ENCODE measurements at places on chromosomes 1 and 21. TPM values are rescaled to one million over a fixed set of nuclear protein-coding genes. Genes with fewer than 3 reads are reported as not detected.

The MRPL37 gene
- 50.9 TPM for total RNA-seq

DNA sequence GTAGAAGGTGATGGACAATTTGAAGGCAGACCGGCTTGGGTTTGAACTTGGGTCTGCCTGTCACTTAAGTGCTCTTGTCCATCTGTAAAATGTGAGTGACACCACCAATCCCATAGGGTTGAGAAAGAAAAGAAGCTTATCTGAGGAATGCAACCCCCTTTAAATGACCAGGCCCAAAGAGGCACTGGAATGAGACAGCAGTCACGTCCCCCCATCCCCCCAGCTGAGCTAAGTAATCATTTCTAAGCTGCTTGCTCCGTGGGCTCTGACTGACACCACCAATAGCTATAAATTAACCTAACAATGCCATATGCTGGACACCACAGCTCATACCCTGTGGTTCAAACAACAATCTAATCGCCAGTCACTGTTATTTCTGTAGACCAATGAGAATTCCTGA lies 15.1 kb downstream of the LCA5L start:
- no peaks in the 10 kb centered on the region for H3K36me3 ChIP-seq
- H3K4me1 ChIP-seq: peaks cover 8% of the 10 kb centered on the region
- no peak overlapping the region for H3K27ac ChIP-seq
- peaks cover 3% of the 10 kb centered on the region for H3K27me3 ChIP-seq
- no peak overlapping the region for H3K4me3 ChIP-seq

The IPP gene
- 20.3 TPM for total RNA-seq

The AMY1A gene
- not detected for total RNA-seq

- H3K36me3 ChIP-seq: no peaks in the 10 kb centered on the region
- no peak overlapping the region for H3K27ac ChIP-seq
- no peak overlapping the region for H3K4me3 ChIP-seq
- DNase-seq: no peak
Observed at GRCh38 chr1:3121401-3122210, 52.6 kb downstream of the PRDM16 start.

The FAM72D gene
- total RNA-seq: 0.61 TPM

GRCh38 chr1:112054510-112054909 lies 65.0 kb upstream of the KCND3 start:
- no peak for DNase-seq
- peaks cover 14% of the 10 kb centered on the region for H3K4me1 ChIP-seq
- peaks cover 8% of the 10 kb centered on the region for H3K27me3 ChIP-seq

The CA6 gene
- total RNA-seq: not detected

The DENND2D gene
- total RNA-seq: not detected

DNA sequence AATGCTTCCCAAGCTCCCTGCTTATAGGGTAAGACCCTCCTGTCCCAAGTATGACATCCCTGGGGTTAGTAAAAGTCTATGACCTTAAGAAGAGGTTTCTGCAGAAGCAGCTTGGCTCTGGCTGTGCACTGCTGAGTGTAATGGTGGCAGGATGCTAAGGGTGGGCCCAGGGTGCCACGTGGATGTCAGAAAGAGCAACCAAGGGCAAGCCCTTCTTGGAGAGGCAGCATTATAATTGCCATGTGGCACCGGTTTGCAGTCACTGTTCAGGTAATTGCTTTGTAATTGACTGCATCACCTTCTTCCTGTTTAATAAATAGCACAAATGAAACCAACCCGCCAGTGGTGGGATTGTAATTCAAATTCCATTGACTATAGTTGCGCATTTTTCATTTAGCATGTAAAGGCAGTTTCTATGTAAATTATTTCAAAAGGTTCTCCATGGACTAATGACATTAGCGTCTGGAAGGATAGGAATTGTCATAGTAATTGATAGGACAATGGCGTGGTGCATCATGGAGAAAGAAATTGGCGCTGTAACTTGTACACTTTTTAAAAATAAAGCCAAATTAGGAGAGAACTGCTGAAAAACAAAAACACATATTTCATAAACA lies 490.6 kb upstream of the VAMP3 start:
- DNase-seq: no peak
- no peak overlapping the region for H3K4me3 ChIP-seq
- no peak overlapping the region for H3K27ac ChIP-seq
- no peaks in the 10 kb centered on the region for H3K4me1 ChIP-seq

DNA sequence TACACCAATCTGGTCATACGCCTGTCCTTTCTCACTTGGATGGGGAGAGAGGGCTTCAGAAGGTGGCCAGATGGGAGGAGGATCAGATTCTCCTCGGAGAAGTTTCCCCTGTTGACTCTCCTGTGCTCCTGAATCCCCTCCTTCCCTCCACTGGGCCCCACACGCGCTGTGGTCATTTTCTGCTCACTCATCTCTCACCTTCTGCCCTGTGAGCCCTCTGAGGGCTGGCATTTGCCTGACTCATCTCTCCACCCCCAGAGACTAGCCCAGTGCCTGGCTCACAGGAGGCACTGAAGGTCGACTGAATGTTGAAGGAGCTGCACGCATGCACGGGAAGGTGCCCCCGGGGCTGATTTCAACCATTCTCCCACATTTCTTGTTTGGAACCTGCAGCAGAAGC lies 14.2 kb downstream of the ABCA4 start:
- H3K27me3 ChIP-seq: peaks cover 14% of the 10 kb centered on the region
- H3K4me3 ChIP-seq: no peak overlapping the region
- peaks cover 12% of the 10 kb centered on the region for H3K36me3 ChIP-seq
- no peaks in the 10 kb centered on the region for H3K4me1 ChIP-seq

- no peak for DNase-seq
- no peak overlapping the region for H3K4me3 ChIP-seq
- H3K27me3 ChIP-seq: peaks cover 2% of the 10 kb centered on the region
- no peaks in the 10 kb centered on the region for H3K36me3 ChIP-seq
Observed at GRCh38 chr1:161973924-161974845, 49.5 kb downstream of the OLFML2B start.

DNA sequence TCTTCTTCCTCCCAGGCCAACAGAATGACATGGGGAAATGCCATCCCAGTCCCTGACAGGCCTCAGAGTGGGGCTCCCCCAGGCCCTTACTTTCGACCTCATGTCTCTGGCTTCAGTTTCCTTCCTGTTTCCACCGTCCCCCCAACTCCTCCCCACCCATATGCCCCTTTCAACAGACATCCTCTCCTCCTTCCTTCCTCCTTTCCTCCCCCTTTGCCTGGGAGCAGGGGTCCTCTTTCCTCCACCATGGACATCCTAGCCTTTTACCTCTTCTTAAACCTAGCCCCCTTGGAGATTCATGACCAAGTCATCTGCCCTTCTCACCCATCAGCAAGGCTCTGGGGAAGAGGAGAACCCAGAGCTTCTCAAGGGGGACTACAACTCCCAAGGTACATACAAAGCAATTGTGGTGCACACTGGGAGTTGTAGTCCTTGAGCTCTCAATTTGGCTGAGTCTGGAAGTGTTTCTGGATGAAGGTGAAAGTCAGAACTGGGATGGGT lies 4.0 kb downstream of the ZBTB7B start:
- DNase-seq: no peak
- H3K4me1 ChIP-seq: peaks cover 6% of the 10 kb centered on the region
- no peak overlapping the region for H3K4me3 ChIP-seq

- H3K27me3 ChIP-seq: peaks cover 6% of the 10 kb centered on the region
- peaks cover 3% of the 10 kb centered on the region for H3K4me1 ChIP-seq
- H3K27ac ChIP-seq: no peak overlapping the region
Observed at GRCh38 chr21:42374864-42375499, 8.6 kb upstream of the TFF1 start.

The PTPRC gene
- total RNA-seq: not detected

- peaks cover 12% of the 10 kb centered on the region for H3K4me1 ChIP-seq
- H3K36me3 ChIP-seq: no peaks in the 10 kb centered on the region
- no peak for DNase-seq
- peak overlapping the region; percentile 86 for H3K4me3 ChIP-seq
Observed at GRCh38 chr1:42922687-42923366, 35.8 kb downstream of the SLC2A1 start.

DNA sequence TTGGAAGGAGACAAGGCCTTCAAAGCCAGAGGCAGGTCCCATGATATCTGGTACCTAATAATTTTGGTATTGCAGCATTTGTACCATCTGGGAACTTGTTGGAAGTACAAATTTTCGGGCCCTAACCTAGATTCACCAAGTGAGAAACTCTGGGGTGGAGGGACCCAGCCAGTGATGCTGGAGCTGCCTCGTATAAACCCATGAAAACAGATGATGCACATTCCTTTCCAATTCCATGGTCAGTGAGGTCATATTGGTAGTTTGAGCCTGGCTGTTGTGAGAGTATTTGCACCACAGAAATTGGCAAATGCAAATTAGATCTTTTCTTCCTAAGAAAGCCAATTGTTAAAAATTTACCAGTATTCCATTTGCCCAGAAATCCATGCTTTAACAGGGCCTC lies 269.6 kb upstream of the PLXNA2 start:
- H3K27me3 ChIP-seq: no peaks in the 10 kb centered on the region
- peaks cover 13% of the 10 kb centered on the region for H3K36me3 ChIP-seq
- no peak overlapping the region for H3K4me3 ChIP-seq
- peaks cover 6% of the 10 kb centered on the region for H3K4me1 ChIP-seq

- no peaks in the 10 kb centered on the region for H3K36me3 ChIP-seq
- peaks cover 7% of the 10 kb centered on the region for H3K4me1 ChIP-seq
- no peak overlapping the region for H3K4me3 ChIP-seq
Observed at GRCh38 chr1:39086386-39086785, 60.2 kb downstream of the NDUFS5 start.

GRCh38 chr1:25858494-25858893 lies 763 bp downstream of the AUNIP start:
- no peak for DNase-seq
- H3K36me3 ChIP-seq: peaks cover 5% of the 10 kb centered on the region
- peak overlapping the region; percentile 91 for H3K4me3 ChIP-seq
- no peaks in the 10 kb centered on the region for H3K4me1 ChIP-seq
- peaks cover 5% of the 10 kb centered on the region for H3K27me3 ChIP-seq
- peak overlapping the region; percentile 10 for H3K27ac ChIP-seq

DNA sequence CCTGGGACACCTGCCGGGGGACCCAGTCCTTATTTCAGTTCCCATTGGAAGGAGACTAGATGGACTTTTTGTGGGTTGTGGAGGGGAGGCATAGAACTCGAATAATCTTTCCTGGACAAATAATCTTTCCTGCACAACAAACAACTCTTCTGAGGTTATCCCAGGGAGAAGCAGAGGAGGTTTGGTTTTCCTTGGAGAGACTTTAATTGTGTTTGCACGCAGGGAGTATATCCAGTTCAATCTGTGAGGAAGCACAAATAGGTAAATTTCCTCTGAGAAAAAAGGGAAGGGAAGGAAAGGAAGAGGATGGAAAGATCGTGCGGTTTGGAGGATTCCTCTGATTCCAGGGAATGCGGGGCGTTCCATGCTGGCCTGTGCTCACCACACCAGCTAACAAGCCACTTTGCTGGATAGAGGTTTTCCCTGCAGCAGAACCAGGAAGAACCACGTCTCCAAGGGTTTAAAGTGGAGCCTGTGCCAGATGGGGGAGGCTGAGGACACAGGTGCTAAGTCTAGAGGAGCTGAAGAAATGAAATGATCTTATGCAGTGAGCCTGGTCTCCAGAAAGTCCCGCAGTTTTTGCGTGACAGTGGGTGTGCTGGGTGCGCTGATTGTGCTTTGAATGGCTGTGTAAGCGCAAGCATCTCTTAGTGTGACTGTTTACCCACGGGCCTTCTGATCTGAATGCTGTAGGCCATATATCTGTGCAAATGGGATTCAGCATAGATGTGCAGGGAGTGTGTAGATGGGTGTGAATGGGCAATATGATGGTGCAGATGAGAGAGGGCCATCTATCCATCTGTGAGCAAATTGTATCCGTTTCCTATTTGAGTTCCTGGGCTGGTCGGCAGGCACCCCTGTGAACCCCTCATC lies 7.6 kb downstream of the PAX7 start:
- no peak overlapping the region for H3K27ac ChIP-seq
- H3K4me1 ChIP-seq: peaks cover 36% of the 10 kb centered on the region
- no peaks in the 10 kb centered on the region for H3K36me3 ChIP-seq
- DNase-seq: no peak
- peak overlapping the region; percentile 28 for H3K4me3 ChIP-seq

DNA sequence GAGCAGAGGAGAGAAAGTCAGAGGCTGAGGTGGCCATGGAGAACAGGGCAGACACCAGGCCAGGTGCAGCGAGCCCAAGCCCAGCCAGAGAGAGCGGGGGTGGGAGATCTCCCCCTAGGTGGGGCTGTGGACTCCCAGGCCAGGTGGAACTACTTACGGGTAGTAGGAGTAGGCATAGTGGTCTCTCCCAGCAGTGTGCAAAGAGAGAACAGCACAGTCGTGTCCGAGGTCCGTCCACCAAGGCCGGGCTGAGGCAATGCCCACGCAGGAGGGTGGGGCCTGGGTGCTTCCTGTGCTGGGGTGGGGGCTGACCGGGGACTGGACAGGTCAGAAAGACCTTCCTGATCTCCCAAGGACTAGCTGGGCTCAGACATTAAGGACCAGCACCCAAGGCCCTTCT lies 263.7 kb downstream of the PTPRU start:
- H3K36me3 ChIP-seq: no peaks in the 10 kb centered on the region
- peaks cover 15% of the 10 kb centered on the region for H3K4me1 ChIP-seq
- no peak for DNase-seq
- H3K27ac ChIP-seq: no peak overlapping the region
- H3K4me3 ChIP-seq: no peak overlapping the region
- peaks cover 3% of the 10 kb centered on the region for H3K27me3 ChIP-seq

DNA sequence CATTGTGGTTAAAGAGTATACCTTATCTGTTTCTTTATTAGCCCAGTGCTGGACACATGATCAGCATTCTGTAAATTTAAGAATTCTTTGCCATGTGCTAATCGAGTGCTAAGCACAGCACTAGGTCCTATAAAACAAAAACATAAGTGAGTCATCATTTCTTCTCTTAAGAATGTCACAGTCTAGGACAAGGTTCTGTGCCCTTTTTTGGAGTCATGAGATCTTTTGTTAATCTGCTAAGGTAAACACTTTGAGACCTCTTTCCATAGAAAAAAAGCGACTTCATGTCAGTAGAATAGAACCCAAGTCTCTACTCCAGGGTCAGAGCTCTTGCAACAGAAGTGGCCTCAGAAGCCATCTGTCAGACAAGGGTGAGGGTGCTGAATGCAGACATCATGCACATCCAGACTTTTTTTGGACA lies 70.0 kb upstream of the NFIA start:
- peaks cover 6% of the 10 kb centered on the region for H3K4me1 ChIP-seq
- peaks cover 2% of the 10 kb centered on the region for H3K27me3 ChIP-seq
- DNase-seq: no peak

DNA sequence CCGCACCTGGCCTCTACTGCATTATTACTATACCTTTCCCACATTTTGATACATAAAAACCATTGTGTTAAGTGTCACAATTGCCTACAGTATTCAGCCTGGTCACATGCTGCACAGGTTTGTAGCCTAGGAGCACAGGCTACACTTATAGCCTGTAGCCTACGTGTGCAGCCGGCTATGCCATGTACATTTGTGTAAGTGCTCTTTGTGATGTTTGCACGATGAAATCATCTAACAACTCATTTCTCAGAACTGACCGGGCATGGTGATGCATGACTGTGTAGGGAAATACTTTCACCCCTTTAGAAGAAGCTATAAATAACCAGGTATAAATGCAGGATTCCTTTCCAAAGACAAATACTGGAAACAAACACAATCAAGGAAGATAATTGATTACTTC lies 12.1 kb downstream of the ERG start:
- H3K4me1 ChIP-seq: no peaks in the 10 kb centered on the region
- H3K27ac ChIP-seq: no peak overlapping the region
- DNase-seq: no peak
- peaks cover 2% of the 10 kb centered on the region for H3K27me3 ChIP-seq
- no peaks in the 10 kb centered on the region for H3K36me3 ChIP-seq

The FAM131C gene
- 1.1 TPM for total RNA-seq

Measured in glutamatergic neuron (in vitro differentiated cells).